ENCODE measurements at places on chromosomes 11 and 22.

- no peak for DNase-seq
Observed at GRCh38 chr11:113240389-113240788, 74.0 kb upstream of the TTC12 start.

DNA sequence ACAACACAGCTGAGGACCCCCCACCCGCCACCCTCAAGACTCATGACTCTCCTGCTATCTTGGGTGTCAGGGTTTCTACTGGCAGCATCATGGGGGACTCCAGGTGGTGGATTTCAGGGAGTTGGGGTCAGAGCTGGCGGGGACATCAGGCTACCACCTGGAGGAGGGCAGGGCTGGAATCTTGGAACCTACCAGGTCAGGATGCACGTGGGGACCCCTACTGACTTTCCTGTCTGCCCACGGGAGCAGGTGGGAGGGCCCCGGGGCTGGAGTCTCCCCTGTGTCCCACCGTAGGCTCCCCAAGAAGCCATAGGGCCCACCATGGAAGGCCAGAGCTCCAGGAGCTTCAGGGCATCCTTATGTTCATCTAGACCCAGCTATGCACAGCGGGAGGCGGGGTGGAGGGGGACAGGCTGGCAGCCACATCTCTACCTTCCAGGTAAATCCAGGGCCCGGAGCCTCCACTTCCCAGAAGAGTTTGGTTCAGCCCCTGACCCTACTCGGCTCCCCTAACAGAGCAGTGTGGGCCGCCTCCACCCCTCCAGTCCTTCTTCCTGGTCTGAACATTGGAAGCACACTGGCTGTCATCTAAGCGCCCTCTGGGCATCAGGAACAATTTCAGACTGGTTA, 10.0 kb downstream of the SLC37A2 start:
- no peak for DNase-seq

DNA sequence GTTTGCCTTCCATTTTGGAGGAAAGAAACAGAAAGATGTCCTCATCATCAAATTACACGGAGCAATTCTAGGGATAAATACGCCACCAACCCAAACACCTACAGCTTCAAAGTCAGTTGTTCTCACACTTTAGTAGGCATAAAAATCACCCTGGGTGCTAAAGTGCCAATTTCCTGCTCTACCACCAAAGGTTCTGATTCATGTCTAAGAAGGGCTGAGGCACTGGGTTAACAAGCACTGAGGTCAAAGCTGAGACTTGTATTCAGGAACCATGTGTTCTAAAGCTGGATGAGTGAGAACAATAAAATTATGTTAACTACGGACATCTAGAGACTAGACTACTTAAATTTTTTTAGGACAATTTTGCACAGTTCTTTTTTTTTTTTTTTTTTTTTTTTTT, 127.6 kb downstream of the MPPED2 start:
- no peak for DNase-seq

- DNase-seq = no peak
Observed at GRCh38 chr11:18016789-18017188, 3.9 kb upstream of the SERGEF start.

- no peak for DNase-seq
Observed at GRCh38 chr11:18974192-18974591, 35.0 kb upstream of the MRGPRX1 start.

DNA sequence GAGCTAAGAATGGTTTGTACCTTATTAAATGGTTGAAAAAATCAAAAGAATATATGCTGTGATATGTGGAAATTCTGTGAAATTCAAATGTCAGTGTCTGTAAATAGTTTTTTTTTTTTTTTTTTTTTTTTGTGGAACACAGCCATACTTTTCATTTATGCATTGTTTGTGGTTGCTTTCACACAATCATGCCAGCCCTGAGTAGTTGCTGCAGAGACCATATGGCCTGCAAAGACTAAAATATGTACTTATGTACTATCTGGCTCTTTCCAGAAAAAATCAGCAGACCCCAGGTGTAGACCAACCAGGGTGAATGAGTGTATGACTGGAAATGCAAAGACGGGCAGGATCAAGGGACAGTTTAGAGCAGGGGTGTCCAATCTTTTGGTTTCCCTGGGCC, 98.3 kb downstream of the PTPRJ start:
- no peak for DNase-seq

GRCh38 chr11:93572621-93573020, 29.4 kb upstream of the SMCO4 start:
- no peak for DNase-seq

- DNase-seq = no peak
Observed at GRCh38 chr11:76676636-76677457, 6.3 kb upstream of the LRRC32 start.

DNA sequence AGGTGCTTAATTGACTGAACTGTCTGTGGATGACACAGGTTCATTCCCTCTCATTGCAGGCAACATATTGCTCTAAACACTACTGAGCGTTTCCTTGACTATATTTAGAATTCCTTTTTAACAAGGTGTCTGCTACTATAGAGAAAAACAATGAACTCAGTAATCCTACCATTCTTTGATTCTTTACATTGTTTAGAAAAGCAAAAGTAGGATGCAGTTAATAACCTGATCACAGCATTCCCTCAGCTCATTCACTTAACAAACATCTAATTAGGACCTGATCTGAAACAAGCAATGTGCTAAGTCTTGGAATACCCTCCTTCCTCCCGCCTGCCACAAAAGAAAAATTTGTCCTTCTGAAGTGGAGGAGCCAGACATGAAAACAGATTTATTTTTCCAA, 313.1 kb downstream of the LRRC4C start:
- no peak for DNase-seq

- DNase-seq = no peak
Observed at GRCh38 chr22:38782402-38783094, 11.4 kb downstream of the DNAL4 start.

DNA sequence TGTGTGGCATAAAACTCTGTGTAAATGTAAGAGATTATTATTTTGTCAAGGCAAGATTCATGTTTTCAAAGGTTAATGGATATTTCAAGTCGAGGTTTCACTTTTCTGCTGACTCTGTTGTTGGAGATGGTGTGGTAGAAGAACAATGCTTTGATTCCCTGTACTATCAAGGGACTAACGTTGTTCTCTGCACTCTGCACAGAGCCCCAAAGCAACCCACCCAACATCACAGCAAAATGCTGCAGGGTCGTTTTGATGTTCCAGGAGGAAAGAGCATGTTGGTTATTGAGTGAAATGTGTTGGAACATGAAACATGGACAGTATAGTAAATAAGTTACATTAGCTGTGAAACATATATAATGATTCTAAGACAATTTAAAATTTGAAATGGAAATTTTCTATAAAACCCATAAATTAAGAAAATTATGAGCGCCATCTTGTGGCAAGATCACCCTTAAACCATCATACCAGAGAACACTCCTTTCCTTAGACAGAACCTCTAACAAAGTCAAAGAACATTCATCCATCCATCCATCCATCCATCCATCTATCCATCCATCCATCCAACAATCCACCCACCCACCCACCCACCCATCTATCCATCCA, 164.4 kb upstream of the ZBED5 start:
- DNase-seq = peak; percentile 33

- no peak for DNase-seq
Observed at GRCh38 chr11:92131289-92131865, 93.2 kb upstream of the FAT3 start.

DNA sequence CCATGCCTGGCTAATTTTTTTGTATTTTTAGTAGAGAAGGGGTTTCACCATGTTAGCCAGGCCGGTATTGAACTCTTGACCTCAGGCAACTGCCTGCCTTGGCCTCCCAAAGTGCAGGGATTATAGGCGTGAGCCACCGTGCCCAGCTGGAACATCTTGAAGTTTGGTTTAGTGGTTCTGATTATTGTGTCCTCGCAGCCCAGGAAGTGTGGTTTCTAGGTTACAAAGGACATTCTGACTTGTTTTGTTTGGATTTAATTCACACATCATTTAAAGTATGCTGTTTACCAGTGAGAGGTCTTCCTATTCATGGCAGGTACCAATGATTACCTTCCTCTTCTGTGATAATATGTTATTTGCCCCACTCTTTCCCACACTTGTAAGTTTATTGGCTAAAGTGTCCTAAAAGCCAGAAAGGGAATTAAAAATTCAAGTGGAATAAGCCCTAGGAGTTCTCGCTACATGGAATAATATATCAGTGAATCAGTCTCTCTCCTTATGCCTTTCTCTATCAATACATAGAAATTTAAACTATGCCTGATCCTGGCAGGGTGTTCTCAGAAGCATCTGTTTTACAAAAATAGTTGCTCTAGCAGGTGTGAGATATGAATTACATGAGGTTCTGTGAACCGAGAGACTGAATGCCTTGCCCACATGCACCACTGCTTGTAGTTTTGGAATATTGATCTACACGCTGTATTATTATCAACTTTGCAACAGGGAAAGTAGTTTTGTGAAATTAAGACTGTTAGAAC, 263.1 kb downstream of the DDX10 start:
- no peak for DNase-seq

- DNase-seq = no peak
Observed at GRCh38 chr11:14308114-14308896, 50.7 kb downstream of the RRAS2 start.

DNA sequence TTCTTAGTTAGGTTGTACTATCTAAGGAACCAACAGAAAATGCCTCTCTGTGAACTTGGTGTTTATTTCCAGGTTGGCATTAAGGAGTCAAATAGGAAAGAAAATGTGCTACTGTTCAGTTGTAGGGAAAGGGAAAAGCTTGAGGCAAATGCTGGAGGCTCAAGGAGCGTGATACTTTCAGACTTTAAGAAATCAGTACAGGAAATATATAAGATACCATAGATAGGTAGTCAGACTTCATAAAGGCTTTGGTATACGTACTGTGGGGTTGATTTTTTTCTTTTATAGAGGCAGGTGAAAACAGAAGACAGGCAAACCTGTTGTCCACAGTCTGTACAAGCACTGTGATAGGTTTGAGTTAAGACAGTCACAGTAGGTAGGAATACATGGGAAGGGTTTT, 30.8 kb downstream of the EP300 start:
- DNase-seq = no peak

DNA sequence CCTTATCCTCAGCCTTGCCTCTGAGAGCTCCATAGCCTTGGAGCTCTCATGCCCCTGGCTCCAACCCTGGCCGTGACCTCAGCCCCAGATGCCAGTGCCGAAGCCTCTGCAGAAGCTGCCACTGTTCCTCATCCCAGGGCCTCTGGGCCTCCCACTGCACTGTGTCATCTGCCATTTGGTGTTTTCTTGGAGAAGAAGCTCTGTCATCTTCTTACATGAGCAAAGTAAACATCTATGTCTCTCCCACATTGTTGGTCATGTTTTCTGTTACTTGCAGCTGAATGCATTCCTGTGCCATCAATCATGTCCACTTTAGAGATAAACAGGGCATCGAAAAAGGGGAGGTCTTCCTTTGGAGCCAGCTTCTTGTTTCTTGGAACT, 45.0 kb upstream of the FTH1 start:
- no peak for DNase-seq

- DNase-seq = no peak
Observed at GRCh38 chr11:44309478-44310205, at the start of gene ALX4. TSS of gene ALX4 (minus strand) at chr11:44310139. CDS start at chr11:44310062, 77 bp downstream.

GRCh38 chr22:38632528-38632927, 23.7 kb downstream of the FAM227A start:
- DNase-seq = no peak

- no peak for DNase-seq
Observed at GRCh38 chr22:49470741-49471503, 356.8 kb downstream of the BRD1 start.

DNA sequence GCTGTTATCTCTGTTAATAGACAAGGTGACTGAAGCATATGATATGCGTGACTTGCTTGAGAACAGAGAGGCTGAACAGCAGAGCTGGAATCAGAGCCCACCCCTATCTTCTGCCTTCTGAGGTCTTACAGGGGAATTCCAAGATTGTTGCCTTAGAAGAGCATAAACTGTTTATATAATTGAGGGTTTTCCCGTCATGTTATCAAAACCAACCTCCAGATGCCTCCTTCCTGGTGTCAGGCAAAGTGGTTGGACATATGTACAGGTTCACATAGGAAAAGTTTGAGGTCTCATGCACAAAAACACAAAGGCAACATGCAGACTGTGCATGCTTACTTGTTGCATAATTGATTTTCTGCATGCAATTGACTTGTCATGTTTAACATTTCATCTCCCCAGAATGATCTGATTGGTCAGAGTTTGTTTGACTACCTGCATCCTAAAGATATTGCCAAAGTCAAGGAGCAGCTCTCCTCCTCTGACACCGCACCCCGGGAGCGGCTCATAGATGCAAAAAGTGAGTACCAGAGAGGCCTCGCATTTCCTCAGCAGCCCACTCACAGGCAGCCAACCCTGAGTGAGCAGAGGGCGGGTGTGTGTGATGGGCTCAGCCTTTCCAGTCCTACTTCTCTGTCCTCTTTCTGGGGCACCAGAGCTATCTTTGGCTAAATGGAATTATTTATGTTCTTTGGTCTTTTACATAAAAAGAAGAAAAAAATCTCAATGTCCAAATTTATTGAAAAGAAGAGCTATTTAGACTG, 88.9 kb downstream of the BMAL1 start:
- no peak for DNase-seq

DNA sequence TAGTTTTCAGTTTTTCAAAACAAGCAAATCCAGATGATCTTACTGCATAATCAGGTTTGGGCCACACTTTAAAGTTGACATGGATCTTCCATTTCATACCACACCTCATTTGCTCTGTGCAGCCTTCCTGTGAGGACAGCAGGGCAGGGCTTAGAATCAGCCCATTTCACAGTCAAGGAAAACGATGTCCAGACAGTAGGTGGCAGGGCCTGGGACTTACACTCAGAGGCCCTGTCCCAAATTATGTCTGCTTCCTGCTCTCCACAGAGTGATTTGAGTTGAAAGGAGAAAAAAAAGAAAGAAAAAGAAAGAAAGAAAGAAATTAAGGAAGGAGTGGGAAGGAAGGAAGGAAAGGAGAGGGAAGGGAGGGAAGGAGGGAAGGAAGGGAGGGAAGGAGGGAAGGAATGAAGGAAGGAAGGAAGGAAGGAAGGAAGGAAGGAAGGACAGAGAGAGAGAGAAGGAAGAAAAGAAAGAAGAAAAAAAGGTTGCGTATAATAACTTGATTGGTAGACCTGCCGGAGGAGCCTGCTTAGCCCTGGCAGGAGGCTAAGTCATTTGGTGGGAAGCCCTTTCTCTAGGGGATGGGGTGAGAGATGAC, 23.6 kb downstream of the TSKU start:
- DNase-seq = no peak

DNA sequence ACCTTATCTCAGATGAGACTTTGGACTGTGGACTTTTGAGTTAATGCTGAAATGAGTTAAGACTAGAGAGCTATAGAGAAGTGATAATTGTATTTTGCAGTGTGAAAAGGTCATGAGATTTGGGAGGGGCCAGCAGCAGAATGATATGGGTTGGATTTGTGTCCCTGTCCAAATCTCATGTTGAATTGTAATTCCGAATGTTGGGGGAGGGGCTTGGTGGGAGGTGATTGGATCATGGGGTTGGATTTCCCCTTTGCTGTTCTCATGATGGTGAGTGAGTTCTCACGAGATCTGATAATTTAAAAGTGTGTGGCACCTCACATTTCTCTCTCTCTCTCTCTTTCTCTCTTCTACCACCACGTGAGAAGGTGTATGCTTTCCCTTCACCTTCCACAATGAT, 777.8 kb upstream of the LUZP2 start:
- no peak for DNase-seq
